ENCODE measurements at places on chromosomes 12 and 14.

DNA sequence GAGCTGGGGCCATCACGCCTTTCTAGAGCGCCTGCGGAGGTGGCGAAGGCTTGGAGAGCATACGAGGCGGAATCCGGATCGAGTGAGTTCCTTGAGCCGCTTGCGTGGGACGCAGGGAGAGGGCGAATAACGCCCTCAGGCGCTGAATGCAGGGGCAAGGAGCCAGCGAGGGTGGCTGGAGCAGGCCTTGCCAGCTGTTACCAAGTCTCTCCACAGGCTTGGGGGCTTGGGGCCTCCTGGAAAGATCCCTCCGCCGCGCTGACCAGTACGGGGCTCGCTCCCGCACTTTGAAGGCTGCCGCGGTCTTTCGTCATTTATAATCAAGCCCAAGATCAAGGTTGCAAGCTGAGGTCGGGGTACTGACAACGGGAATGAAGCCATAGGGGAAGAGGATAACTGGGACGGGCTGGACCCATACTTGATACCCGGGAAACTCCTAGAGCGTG is 1.2 kb downstream of the FLRT2 start:
- no peak for DNase-seq

DNA sequence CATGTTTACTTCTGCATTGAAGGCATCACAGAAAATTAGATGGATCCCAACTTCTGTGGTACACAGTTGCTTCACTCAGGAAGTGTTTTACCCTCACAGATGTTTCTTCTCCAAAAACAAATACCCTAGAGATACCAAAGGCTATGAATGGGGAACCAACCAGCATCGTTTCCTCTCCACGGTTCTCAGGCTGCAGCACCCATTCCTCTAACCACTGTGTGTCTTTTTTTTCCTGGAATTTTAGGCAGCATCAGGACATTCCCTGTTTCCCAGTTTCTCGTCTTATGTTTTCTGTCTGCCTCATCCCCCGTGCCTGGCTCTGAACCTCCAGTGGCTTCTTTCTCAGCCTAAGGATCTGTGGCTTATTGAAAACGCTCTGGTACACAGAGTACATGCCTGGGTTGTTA is 72.0 kb upstream of the TBX5 start:
- no peak for DNase-seq

- DNase-seq = no peak
Observed at GRCh38 chr12:127292736-127293135, 974.2 kb upstream of the TMEM132C start.

DNA sequence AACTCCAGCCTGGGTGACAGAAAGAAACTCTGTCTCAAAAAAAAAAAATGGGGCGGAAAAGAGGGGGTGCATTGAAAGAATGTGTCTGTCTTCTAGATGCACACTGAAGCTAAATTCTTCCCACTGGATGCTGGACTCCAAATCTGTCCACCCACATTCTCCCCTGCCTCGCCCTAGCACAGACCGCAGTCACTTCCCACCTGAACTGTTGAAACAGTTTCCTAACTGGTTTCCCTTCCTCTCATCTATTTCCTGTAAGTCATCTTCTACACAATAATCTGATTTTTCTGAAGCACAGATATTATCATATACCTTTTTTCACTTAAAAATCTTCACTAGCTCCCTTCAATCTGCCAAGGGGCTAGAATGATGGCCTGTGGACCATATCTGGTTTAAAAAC is 1.5 kb upstream of the HCAR1 start:
- DNase-seq = no peak

DNA sequence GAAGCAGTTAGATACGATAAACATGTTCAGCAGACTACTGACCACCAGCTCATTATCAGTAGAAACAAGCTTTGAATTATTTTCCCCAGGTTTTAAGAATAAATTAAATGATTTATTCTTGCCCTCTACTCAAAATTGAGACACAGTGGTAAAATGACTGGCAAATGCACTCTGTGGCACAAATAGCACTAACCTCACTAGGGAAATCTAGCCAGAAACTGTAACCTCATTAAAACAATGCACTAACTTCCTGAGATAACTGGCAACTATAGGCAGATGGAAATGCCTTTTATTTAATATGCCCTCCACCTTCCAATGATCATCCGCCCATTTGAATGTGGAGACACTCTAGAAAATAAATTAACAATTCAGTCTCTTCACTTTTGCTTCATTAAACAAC is 33.2 kb downstream of the CPNE8 start:
- no peak for DNase-seq

- DNase-seq = no peak
Observed at GRCh38 chr14:38866461-38866860, 236.6 kb downstream of the SEC23A start.

DNA sequence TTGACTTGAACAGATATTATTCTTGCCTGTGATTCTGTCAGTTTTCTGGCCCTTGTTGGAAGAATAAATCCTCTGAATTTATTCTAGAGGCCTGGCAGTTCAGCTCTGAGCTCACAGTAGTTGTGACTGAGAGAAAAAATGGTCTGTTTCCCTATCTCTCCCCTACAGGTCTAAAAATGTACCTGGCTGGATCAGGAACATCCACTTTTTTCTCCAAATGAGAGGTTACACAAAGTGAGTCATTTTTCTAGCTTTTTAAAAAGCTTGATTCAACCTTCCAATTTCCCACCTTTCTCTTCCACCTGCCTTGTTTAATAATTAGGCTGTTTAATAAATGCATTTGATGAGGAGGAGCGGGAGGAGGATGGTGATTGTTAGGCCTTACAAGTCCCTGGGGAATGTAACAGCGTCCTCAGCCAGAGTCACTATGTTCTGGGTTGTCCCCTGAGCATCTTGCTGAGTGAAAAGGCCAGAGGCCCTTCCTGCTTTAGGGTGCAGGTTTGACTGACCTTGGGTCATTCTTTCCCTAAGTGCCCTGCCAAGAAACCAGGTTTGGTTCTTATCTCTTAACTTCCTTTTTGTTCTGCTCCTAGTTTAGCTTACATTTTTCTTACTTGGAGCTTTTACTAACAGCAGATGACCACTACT is 91.7 kb upstream of the FUT8 start:
- no peak for DNase-seq

- DNase-seq = no peak
Observed at GRCh38 chr14:104075530-104076151, 9.9 kb upstream of the ASPG start.

DNA sequence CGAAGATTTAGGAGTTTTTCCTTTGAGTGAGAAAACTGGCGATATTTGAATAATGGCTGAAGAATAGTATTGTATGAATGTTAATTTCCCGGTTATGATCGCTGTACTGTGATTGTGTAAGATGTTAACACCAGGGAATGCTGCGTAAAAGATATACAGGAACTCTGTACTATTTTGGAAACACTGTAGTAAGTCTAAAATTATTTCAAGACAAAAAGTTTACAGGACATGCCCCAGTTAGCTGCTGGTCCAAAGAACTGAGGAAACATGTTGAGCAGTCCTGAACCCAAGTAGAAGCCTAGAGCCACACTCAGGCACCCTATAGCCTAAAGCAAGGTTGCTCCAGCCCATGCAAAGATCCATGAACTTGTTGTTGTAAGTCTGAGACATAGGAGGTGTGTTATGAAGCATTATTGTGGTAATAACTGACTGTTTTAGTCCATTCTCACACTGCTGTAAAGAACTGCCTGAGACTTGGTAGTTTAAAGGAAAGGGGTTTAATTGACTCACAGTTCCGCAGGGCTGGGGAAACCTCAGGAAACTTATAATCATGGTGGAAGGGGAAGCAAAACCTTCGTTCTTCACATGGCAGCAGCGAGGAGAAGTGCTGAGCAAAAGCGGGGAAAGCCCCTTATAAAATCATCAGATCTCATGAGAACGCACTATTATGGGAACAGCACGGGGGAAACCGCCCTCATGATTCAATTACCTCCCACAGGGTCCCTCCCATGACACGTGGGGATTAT is 99.8 kb upstream of the RESF1 start:
- no peak for DNase-seq

GRCh38 chr12:69275471-69275891 is 36.1 kb downstream of the CPSF6 start:
- no peak for DNase-seq

GRCh38 chr12:41122894-41123293 is 65.2 kb upstream of the PDZRN4 start:
- DNase-seq = no peak

GRCh38 chr14:102085948-102086708 is 716 bp downstream of the HSP90AA1 start:
- DNase-seq = no peak

DNA sequence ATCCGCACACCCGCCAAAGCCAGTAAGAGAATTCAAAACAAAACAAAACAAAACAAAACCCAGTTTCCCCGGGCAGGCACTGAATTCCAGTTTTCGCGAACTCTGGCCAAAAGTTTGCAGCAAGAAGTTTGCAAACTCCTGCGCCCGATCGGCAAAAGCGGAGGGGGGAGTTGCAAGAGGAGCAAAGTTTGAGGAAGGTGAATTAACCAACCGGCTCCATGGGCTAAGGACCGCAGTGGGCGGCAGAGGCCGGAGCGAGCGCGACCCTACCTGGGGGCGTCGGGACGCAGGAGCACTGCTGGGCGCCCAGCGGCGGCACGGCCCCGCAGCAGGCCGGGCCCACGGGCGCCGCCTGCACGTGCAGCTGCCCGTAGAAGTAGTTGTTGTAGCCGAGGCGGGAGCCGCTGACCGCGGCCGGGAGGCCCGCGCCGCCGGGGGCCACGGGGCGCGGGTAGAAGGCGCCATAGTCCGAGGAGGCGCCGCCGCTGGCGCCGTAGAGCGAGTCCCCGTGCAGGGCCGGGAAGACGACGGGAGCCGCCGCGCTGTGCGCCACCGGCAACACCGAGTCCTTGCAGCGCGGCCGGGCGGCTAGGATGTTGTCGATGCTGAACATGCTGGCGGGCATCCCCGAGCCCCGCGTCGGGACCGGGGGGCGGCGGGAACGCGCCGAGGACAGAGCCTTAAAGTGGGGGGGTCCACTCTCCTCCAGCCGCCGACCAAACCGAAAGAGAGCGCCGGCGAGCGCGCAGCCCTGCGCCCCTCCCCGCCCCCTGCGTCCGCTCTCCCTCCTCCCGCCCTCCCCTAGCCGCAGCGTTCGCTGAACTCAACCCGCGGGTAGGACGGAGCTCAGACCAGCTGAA is at the start of gene GSC:
Gene GSC (minus strand): TSS at position 723 of the 860 bp plus-strand sequence. CDS start 98 bp downstream, at position 625.
- no peak for DNase-seq

GRCh38 chr14:104750056-104750752 is 2.7 kb upstream of the SIVA1 start:
- no peak for DNase-seq

- DNase-seq = peak; percentile 11
Observed at GRCh38 chr12:54592316-54592715, 3.9 kb upstream of the PPP1R1A start.

DNA sequence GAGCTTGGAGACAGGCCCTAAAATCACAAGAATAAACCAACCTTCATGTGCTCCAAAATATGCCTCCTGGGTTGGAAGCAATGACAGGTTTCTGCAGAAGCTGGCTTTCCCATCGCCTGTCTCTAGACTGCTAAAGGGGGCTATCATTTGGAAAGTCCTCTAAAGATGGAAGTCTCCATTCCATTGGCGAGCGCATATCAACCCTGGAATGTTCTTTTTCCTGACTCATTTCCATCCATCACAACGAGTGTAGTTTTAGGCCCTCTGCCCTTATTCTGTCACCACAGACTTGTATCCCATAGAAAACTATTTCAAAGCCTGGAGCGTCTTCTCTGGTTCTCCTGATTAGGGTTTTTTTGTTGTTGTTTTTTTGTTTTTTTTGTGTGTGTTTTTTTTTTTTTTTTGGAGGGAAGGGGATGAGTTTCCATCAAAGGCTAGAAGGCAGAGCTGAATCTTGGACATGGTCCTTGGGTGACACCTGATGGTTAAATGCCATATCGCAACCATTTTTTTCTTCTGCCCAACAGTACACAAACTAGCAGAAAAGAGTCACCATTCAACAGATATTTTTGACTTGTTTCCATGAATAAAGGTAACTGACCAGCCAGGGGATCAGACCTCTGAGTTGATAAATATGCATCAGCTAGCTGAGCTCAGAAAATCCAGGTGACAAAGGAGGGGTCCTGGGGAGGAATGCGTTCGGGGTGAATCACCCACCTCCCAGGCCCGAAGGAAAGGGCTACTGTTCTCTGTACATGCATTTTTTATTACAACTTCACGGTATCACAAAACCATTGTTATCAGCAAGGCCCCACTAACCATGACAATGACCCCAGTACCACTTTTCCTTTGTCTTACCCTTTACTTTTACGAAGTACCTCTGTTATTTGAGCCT is 40.5 kb downstream of the KCNA5 start:
- DNase-seq = peak; percentile 46

- no peak for DNase-seq
Observed at GRCh38 chr14:96470331-96470730, 31.9 kb upstream of the PAPOLA start.

DNA sequence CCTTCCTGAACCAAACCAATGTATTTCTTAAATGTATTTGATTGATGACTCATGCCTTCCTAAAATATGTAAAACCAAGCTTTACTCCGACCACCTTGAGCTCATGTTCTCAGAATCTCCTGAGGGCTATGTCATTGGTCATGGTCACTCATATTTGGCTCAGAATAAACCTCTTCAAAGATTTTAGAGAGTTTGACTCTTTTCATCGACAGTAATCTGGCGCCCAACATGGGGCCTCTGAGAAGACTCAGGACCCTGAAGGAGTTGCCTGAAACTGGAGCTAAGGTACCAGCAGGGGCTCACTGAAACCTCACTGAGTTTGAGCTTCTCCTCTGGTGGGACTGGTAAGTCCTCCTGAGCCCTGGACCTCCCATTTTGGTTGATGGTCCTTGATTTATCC is 17.2 kb upstream of the PSMC1 start:
- no peak for DNase-seq

GRCh38 chr12:94404854-94405253 is 54.8 kb downstream of the CEP83 start:
- no peak for DNase-seq

- no peak for DNase-seq
Observed at GRCh38 chr14:88188745-88189416, 134.2 kb downstream of the KCNK10 start.

GRCh38 chr14:50999726-51000125 is 55.4 kb upstream of the PYGL start:
- DNase-seq = no peak

DNA sequence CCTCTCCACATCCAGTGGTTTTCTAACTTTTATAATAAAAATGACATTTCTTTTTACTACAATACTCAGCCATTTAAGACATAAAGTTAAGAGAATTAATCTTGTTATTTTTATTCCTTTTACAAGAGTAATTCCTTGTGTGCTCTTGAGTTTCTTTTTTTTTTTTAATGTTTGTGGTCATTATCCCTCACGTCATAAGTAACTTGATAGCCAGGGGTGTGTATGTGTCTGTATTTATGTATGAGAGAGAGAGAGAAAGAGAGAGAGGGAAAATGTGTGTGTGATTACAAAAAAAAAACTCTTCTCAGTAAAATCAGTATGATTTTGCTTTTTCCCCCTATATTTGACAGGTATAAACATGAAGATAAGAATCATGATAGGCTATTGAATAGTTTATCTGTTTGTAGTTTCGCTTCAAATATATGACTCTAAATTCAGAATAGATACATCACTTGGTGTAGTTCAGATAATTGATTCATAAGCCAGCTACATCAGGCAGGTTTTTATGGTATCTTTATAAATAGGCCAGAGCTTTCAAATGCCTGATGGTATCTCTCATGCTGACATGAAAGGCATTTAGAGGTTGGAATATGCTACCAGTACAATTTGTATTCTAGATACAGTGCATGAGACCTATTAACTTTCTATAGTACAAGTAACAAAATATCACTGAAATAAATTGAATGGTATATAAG is 34.9 kb downstream of the RERGL start:
- DNase-seq = no peak

GRCh38 chr14:74407021-74407800 is 18.8 kb downstream of the SYNDIG1L start:
- no peak for DNase-seq

GRCh38 chr12:6538420-6539313 is 4.3 kb downstream of the GAPDH start:
- DNase-seq = peak; percentile 32

- no peak for DNase-seq
Observed at GRCh38 chr12:78278706-78279190, 448.1 kb downstream of the NAV3 start.
